ENCODE measurements at places on chromosomes 7 and 10.

- DNase-seq: no peak
These were observed 534.0 kb upstream of the ANKRD30A start for GRCh38 chr10:36591436-36591835.

DNA sequence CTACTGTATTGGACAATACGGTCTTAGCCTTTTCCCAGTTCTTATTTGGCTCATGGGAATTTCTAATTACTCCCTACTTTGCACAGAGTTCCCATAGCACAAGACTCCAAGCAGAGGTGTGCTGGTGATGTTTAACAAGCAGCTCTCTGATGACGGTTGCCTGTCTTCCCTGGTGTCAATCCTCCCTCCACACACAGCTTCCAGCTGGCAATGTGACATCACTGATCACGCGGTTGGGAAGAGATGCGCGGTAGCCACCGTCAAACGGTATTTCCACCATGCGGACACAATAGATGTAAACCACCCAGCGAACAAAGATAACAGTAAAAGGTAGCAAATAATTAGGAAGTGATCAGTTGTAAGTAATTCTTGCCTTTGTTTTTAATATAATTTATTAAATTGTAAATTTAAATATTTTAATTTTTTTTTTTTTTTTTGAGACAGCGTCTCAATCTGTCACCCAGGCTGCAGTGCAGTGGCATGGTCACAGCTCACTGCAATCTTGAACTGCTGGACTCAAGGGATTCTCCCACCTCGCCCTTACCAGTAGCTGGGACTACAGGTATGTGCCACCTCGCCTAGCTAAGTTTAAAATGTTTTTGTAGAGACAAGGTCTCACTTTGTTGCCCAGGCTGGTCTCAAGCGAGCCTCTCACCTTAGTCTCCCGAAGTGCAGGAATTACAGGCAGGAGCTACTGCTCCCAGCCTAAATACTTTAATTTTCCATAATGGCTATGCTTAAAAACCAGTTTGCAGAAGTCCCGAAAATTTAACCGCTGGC is 36.3 kb upstream of the IL15RA start:
- no peak for DNase-seq

- peak; percentile 78 for DNase-seq
These were observed 59.0 kb downstream of the PRR15 start for GRCh38 chr7:29622335-29623265.

DNA sequence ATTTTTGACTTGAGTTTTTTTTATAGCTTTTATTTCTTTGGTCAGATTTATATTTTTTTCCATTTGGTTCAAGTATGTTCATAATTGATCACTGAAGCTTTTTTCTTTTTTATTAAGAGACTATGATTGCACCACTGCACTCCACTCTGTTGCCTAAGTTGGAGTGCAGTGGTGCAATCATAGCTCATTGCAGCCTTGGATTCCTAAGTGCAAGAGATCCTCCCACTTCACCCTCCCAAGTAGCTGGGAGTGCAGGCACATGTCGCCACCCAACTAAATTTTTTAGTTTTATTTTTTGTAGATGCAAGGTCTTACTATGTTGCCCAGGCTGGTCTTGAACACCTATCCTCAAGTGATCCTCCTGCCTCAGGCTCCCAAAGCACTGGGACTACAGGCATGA is 97.7 kb upstream of the KIF5B start:
- DNase-seq: no peak

DNA sequence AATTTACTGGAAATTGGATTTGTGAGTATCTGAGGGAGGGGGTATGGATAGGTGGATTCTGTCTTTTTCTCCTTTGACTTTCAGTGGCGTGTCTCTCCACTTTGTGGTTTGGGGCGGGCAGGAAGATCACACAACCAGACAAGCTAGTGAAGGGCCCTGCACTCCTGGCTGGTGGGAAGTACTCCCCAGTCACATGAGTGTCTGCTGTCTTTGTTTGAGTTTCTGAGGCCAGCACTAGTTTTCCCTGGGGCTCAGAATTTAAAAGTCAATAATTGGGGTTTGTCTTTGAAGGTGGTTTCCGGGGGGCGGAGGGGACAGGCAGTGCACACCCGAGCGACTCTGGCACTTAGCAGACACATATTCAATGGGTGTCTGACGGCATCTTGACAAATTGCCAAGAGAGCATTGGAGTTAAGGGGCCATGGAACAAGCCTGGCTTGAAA is 120.1 kb downstream of the WDFY4 start:
- DNase-seq: no peak

GRCh38 chr7:41033500-41033899 is 669.4 kb downstream of the INHBA start:
- DNase-seq: no peak

- DNase-seq: no peak
These were observed 6.9 kb downstream of the STN1 start for GRCh38 chr10:103911021-103911459.

- DNase-seq: no peak
These were observed 117.4 kb downstream of the VIPR2 start for GRCh38 chr7:159027056-159027788.

GRCh38 chr10:73168465-73168803 is 515 bp downstream of the FAM149B1 start:
- DNase-seq: no peak

DNA sequence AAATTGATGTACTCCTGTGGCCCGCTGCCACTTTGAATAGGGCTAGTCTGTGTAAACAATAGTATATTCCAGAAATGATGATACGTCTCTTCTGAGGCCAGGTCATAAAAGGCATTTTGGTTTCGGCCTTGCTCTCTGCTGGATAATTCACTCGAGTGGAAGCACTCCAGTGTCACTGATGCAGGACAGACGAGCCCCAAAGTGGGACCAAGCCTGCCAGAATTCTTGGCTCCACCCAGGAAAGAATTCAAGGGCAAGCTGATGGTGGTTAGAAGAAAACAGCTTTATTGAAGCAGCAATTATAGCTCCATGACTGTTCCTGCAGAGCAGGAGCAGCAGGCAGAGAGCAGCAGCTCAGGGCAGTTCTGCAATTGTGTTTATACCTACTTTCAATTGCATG is 717.6 kb downstream of the GRM8 start:
- no peak for DNase-seq

DNA sequence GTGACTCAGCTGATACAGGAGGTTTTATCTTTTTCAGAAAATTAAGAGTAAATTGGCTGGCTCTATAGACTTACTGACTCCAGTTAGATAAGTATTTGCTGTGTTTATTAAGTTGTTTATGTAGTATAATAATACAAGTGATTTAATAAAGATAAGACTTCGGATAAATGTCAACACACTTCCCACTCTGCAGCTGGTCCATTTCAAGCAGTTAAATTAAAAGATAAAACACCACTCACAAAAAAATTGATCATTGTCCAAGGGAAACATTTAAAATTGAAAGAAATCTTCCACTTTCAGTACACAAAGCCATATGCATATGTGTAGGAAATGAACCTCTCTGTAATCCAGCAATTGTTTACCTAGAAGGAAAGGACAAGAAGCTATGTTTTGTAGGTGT is 106.1 kb upstream of the SP8 start:
- no peak for DNase-seq

GRCh38 chr10:73493781-73494180 is 2.0 kb downstream of the PPP3CB start:
- peak; percentile 23 for DNase-seq

GRCh38 chr10:132638130-132638515 is 100.5 kb downstream of the INPP5A start:
- DNase-seq: no peak

- DNase-seq: no peak
These were observed 31.1 kb downstream of the SLC26A4 start for GRCh38 chr7:107691716-107692115.

DNA sequence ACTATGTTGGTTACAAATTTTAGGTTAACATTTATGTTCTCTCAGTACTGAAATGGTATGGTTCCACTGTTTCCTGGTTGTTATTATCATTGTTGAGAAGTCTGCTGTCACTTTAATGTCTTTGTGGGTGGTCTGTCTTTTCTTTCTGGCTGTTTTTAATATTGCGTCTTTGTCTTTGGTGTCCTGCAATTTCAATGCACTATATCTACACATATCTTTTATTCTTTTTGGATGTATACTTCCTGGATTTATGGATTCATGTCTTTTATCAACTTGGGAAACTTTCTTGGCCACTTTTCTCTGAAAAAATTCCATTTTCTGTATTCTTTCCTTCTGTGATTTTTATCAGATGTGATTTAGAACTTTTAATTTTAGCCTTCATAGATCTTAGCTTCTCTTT is 250.2 kb downstream of the BUB3 start:
- no peak for DNase-seq

DNA sequence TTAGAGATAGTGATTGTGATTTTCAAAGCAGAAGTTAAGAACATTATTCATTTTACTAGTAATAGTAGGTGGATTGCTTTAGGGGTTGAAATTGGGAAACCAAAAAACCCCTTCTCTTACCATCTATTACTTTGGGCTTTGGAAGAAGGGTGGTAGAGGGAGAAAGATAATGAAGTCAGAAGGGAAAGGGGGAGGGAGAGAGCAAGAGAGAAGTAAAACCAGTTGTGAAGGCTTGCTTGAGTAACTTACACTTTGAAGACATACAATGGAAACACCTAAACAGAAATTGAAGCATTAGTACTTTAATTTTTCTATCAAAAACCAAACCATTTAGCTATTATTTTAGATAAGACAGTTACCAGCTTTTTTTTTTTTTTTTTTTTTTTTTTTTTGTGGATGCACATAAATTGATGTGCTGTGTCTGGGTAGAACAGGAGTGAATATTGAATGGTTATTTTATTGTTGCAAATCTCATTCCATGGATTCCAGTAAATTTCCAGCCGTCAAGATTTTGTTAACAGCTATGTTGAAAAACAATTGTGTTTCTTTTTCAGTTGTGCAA is 5.5 kb downstream of the PRKAR2B start:
- DNase-seq: no peak

- DNase-seq: no peak
These were observed 5.2 kb downstream of the SPOCK2 start for GRCh38 chr10:72082856-72083789.

DNA sequence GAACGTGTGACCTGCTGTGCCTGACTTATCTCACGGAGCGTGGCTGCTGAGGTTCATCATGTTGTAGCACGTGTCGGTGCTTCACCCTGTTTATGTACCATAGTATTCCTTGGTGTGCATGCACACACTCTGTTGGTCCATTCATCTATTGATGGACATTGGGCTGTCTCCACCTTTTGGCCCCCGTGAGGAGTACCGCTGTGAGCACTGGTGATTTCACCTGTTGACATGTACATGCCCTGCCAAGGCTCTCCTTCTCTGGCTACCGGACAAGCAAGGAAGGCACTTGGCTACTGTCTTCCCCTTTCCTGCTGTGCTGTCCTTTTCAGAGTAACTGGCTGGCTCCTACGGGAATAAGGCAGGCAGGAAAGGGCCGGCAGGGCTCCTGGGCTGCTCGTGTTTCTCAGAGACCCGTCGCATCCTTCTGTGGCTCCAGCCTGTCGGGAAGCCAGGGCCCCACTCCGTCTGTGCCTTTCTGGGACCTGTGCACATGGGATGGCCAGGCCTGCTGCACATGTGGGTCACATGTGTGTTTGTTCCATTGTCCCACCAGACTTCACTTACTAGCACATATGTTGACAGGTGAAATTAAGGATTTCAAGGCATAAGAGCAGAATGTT is 17.8 kb upstream of the TBRG4 start:
- no peak for DNase-seq

DNA sequence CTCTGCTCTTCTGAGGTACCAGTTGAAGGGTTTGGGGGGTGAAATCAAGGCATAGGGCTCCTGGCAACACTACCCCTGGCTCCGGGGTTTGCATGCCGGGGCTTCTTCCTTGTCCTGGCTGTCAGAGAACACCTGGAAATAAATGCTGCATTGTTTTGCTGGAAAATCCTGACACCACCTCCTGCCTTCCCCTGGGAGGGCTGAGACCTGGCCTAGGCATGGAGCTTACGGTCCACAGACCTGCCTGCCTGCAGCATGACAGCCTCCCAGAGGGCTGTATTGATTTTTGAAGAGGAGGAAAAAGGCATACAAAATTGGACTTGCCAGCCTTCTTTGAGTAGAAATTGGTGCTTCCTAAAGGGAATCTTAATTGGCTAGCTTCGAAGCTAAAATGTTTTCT is 227.1 kb downstream of the MGMT start:
- DNase-seq: no peak

DNA sequence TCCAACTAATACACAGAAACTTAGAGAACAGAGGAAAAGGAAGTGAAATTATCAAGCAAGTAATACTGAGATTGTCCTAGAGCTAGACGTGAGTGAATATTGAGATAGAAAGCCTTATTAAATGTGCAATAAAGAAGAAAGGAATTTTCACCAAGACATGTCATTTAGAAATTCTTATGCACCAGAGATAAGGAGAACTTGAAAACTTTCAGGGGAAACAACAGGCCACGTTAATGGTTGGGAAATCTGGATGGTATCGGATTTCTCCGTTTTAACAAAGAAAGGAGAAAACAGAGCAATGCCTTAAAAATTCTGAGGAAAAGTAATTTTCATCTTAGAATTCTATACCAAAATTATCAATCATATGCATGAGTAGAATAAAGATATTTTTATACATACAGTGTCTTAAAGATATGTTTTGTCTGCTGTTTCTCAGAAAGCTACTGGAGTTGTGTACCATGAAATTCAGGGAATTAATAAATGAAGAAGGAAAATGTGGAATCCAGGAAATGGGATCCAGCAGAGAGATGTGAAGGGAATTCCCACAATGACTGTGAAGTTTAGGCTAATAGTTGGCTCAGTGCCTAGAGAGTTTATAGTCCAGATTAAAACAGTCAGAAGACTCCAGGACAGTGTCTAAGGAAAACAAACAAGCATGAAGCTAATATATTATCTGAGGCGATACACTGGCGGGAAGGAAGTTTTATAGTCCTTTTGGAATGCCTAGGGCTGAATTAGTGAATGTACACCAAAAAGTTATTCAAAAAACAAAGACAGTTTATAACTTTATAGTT is 159.5 kb downstream of the PPP1R9A start:
- DNase-seq: no peak

- DNase-seq: no peak
These were observed 140.2 kb upstream of the PPP2R2D start for GRCh38 chr10:131760416-131761166.

DNA sequence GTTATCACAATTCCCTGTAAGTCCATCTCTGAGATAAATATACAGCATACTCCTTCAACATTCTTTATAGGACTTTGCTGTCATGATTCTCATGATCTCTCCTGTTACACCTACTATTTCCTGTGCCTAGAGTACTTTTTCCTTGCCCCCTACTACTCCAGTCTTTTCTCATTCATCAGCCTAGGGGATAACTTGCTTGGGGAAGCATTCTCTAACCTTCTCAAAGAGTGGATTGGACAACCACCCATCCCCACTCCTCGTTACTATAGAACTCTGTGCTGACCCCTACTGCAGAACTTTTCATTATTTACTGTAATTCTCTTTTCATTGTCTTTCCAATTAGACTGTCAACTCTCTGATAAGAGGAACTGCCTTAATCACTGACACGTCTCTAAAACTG is 57.4 kb upstream of the TFEC start:
- no peak for DNase-seq

DNA sequence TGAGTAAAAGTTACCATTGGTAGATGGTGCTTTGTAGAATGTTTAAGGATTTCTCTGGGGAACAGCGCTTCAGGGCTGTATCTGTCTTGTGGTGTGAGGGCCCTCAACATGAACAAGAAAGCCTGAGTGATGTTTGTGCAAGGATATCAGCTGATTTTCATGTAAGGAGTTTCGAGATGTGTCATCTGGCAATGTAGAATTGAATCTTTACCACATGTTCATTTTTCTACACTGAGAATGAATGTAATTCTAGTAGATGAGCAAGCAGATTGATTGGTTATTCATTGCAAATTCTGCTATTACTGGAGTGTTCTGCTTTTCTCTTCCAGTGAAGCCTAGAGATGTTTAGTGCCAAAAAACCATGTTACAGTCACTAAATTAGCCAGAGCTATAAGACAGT is 87.7 kb downstream of the ST7 start:
- peak; percentile 67 for DNase-seq

Data from GM04503 (cell line).